ENCODE measurements at places on chromosomes 4 and X.

DNA sequence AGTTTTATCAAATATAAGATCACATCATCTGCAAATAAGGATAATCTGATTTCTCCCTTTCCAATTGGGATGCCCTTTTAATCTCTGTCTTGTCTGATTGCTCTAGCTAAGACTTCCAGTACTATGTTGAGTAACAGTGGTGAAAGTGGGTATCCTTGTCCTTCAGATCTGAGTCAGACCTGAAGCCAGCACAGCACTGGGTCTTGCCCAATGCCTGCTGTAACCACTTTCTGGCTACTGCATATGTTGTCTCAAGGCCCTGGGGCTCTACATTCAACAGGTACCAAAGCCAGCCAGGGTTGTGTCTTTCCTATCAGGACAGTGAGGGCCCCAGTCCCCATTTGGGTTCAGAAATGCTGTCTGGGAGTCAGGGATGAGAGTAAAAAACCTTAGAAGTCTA lies 90.3 kb downstream of the CYSLTR1 start:
- DNase-seq, result no peak

DNA sequence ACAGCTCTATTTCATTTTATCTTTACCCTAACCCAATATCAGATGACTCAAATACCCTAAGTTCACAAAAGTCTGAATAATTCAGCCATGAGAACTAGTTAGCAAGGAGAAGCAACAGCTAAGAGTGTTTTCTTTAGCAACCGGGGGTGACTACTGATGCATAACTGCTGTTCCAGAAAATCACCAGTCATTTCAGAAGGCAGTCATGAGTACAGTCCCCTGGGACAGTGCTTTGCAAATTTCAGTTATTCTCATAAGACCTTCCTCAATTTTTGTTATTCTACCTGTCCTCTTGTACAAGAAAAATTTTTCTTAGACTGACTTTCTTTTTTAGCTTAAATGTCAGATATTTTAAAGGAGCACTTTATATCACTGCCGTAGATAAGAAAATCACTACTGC lies 16.4 kb downstream of the BANK1 start:
- no peak for DNase-seq

- no peak for DNase-seq
These were observed 2.3 kb downstream of the IL2RG start for GRCh38 chrX:71109051-71109450.

DNA sequence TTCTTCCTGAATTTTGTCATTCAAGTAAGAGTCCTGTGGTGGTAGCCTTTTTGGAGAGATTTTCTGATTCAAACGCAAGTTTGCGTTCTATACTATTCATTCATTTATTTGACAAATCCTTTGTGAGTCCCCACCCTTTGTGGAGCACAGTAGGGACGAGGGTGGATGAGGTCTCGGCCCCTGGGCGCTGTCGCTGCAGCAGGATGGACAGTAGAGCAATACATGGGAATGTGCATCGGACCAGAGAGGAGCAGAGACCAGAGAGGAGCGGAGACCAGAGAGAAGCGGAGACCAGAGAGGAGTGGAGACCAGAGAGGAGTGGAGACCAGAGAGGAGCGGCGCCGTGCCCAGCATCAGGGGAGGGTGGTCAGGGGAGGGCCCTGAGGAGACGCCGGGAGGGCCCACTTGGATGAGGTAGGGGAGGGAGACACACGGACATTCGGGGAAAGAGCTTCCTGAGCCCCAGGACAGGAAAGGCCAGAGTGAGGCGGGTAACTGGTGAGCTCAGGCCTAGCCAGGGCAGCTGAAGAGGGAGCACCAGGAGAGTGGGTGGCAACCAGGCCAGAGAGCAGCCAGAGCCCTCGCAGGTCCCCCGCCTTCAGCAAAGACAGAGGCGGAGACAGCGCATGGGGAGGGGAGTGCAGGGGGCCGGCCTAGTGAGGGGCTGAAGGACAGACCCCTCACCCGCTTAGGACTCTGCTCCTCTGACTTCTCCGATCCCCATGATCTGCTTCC lies 67.3 kb downstream of the NAT8L start:
- peak; percentile 96 for DNase-seq

GRCh38 chrX:133083899-133084298 lies 13.0 kb downstream of the USP26 start:
- peak; percentile 1 for DNase-seq

DNA sequence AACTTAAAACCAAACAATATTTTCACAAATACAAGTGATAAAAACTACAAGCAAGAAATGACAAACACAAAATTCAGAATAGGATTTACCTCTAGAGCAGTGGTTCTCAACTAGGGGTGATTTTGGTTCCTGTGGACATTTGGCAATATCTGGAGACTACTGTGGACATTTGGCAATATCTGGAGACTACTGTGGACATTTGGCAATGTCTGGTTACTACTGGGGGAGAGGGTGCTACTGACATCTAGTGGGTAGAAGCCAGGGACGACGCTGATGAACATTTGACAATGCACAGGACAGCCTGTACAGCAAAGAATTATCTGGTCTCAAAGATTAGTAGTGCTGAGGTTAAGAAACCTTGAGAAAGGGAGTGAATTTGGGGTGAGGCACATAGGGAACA lies 169.8 kb downstream of the CLCN4 start:
- DNase-seq, result peak; percentile 28

- no peak for DNase-seq
These were observed 108.0 kb upstream of the TBL1X start for GRCh38 chrX:9356846-9357245.

GRCh38 chr4:124863040-124863545 lies 150.6 kb upstream of the ANKRD50 start:
- DNase-seq, result no peak

- no peak for DNase-seq
These were observed 78.3 kb downstream of the PARM1 start for GRCh38 chr4:75011131-75011795.

DNA sequence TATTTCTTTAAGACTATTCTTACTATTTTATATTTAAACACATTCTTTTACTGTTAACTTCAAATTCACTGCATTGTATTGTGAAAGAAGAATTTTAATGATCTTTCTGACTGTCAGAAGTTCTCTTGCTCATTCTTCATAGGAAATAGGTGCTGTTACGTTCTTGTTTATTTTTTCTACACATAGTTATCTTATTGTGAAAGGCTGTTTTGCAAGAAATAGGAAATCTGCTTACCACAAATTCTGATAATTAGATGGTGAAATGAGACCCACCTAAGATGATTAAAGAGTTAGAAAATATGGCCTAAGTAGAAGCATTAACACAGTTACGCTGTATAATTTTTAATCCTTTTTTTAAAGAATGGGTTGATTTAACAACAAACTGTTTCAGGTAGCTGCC lies 316.1 kb upstream of the ZFP42 start:
- DNase-seq, result no peak

- no peak for DNase-seq
These were observed 164.0 kb upstream of the FGF13 start for GRCh38 chrX:138875472-138875871.

- DNase-seq, result peak; percentile 5
These were observed 39.3 kb downstream of the SYNPO2 start for GRCh38 chr4:118927974-118928373.

GRCh38 chr4:99300934-99301333 lies 10.1 kb upstream of the ADH1A start:
- peak; percentile 64 for DNase-seq

DNA sequence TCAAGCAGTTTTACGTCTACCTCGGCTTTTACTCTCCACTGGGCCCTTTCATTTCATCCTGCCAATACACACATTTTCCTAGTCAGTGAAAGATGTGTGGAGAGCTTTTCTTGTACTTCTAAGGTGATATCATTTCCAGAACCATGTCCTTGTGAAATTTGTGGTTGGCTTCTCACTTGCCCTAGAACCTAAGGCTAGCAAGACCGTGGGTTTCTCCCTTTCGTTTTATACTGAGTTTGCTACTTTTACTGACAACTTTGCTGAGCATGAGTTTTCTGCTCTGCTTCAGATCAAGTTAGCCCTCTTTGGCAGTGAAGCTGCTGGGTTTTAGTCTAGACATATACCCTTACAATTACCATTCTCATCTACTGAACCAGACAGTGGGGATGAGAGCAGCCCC lies 95.7 kb upstream of the FRMPD4 start:
- DNase-seq, result no peak

GRCh38 chrX:9466124-9466495 lies 1.3 kb downstream of the TBL1X start:
- DNase-seq, result peak; percentile 43

DNA sequence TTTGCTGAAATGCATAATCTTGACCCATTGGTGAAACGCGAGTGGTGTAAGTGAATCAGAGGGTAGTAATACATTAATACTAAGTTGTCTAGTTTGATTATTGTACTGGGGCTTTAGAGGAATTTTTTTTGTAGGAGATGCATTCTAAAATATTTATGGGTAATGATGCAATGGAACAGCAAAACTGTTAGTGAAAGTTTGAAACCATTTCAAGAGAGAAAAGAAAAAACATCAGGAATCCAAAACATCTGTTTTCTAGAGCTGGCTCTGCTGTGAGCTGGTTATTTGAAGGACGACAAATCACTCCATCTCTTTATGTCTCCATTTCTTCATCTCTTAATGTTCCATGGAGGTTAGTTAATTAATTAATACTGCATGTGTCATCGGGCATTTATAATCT lies 351.9 kb upstream of the FAT1 start:
- DNase-seq, result no peak

GRCh38 chr4:884896-885295 lies 47.2 kb downstream of the GAK start:
- no peak for DNase-seq

DNA sequence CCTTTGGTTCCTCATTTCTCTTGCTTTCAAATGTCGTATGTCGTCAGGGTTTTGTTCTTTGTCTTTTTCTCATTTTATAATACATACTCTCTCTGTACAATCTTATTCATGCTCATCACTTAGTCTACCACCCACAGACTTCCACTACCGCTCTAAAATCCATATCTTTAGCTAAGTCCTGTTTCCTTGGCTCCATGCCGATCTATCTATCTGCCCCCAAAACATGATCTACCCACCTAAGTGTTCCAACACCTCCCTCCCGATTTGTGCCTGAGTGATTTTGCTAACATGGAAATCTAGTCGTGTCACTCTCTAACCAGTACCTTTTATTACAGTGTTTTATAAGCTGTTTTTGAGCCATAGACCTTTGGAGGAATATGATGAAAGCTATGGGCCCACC lies 65.6 kb upstream of the PGAM4 start:
- DNase-seq, result no peak

- DNase-seq, result no peak
These were observed 200.8 kb downstream of the MGST2 start for GRCh38 chr4:139866276-139866962.

DNA sequence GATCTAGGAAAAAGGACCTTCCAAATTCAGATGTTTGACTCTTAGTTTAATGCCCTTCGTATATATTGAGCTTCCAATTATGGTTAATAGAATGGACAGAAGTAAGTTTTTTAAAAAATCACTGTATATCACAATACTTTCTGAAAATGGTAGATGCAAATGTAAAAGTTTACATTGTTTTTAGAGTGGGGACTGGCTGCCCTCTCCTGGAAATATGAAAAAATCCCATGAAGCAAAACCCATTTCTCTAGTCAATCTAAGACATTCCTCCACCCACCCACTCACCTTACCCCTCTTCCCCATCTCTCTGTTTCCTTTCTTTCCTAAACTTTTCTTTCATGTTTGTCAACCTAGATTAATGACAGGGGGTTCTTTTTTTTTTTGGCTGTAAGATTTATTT lies 134.5 kb downstream of the ARHGAP6 start:
- DNase-seq, result peak; percentile 5

DNA sequence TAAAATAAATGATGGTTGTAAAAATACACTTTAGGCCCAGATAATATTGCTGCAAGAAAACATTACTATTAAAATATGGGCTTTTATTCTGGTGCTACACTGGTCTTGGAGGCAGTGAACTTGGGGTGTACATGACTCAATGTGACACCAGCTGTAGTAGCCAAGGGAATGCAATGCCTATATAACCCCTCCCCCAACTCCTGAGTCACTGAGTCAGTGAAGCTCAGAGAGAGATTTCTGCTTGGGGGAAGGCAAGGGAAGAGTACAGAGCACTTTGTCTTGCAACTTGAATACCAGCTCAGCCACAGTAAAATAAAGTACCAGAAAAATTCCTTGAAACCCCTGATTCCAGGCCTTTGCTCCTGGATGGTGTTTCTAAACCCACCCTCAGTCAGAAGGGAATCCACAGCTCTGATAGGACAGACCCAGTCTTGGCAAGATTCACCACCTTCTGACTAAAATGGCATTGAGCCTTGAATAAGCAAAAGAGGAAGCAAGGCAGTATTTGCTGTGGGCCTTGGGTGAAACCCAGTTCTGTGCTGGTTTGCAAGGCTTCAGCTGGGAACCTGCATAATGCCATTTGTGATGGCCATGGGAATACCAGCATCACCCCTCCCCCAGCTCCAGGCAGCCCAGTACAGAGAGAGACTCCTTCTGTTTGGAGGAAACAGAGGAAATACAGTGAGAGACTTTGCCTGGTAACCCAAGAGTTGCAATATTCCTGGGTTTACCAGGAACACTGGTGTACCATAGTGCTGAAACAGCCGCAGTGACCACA lies 209.9 kb downstream of the IQCM start:
- DNase-seq, result peak; percentile 5

GRCh38 chr4:84495794-84496261 lies 3.3 kb downstream of the NKX6-1 start:
- no peak for DNase-seq

GRCh38 chrX:65926095-65927019 lies 113.5 kb downstream of the VSIG4 start:
- DNase-seq, result no peak

- DNase-seq, result peak; percentile 2
These were observed 289.8 kb downstream of the ARHGAP10 start for GRCh38 chr4:148021686-148022085.

GRCh38 chr4:7506572-7506971 lies 71.8 kb upstream of the PSAPL1 start:
- DNase-seq, result no peak

GRCh38 chr4:99002279-99002678 lies 6.8 kb downstream of the METAP1 start:
- DNase-seq, result no peak

DNA sequence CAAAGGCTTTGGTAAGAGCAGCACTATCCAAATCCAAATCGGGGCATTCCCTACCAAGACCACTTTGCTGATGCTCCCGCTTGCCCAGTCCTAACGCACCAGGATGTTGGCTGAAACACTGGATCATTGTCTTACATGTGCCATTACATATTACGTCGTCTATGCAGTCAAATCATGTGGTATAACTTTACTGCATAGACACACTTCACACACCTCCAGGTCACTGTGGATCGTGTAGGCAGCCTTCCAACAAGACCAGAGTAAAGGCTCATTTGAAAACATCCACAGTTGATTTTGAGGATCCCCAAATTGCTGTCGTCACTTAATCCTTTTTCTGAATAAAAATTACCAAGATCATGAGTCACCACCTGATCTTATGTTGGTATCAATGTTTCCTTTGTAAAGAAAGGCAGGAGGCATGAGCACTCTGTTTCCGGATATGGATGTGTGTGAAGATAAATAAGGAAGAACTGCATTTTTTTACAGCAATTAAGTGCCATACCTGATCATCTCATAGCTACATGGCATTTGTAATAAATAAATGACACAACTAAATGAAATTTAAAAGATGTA lies 18.5 kb downstream of the TENM3 start:
- DNase-seq, result peak; percentile 8

- peak; percentile 5 for DNase-seq
These were observed 1.0 kb upstream of the RNF150 start for GRCh38 chr4:141133999-141134995.
